Stimulated activated naive CD4-positive, alpha-beta T cell treated with Interleukin-2 at 50 U/mL for 16 hours (primary cell): ENCODE measurements at places on chromosomes 7 and 10.
A peak's percentile ranks its signal among the peaks of the same experiment; 100 is the strongest.

GRCh38 chr10:30538086-30538485, 91.5 kb downstream of the LYZL2 start:
- no peak for DNase-seq

DNA sequence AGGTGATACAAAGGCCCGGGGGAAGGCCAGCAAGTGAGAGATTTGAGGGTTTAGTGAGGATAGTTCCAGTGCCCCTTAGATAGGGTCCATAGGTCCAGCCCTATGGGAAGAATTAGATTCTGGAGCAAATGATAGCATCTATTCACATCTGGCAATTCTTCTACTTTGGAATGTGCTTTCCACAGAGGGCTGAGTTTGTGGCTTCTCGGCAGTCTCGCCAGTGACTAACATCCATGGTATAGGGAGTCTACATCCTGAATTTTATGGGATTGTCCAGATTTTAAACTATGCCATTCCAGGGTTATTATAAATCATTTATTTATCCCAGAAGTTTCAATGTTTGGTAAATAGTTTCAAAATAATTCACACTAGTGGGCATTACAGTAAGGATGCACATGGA, 207.3 kb upstream of the ADO start:
- DNase-seq, result no peak

DNA sequence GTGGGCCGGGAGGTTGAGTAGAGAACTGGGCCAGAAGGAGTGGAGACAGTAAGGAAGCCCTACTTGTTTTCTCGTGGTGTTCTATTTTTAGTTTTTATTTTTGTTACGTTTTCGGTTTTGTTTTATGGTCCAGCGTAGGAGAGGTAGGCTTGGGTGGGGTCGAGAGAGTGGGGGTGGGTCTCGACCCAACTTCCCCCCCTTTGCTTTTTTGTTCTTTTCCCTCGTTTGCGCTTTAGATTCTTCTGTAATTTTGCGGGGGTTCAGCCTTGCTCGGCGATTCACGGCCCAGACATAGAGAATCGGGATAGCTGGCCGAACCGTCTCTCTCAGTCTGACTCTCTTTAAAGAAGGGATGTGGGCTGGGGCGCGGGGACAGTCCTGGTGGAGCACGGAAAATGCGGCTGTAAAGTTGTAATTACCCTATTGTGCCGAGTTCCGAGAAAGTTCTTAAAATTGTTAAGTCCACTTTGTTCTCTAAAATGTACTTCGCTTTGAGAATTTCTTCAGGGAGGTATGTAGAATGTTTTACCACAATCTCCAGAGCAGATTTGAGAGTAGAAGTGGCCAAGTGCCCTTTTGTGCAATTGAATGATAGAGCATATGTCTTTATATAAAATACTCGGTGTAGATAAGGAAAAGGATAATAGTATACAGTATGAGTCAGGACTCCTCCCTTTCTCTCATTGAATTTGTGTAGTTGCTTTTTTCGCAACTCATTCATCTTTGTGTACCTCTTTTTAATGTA, 816 bp downstream of the DMTF1 start:
- DNase-seq, result peak; percentile 31

DNA sequence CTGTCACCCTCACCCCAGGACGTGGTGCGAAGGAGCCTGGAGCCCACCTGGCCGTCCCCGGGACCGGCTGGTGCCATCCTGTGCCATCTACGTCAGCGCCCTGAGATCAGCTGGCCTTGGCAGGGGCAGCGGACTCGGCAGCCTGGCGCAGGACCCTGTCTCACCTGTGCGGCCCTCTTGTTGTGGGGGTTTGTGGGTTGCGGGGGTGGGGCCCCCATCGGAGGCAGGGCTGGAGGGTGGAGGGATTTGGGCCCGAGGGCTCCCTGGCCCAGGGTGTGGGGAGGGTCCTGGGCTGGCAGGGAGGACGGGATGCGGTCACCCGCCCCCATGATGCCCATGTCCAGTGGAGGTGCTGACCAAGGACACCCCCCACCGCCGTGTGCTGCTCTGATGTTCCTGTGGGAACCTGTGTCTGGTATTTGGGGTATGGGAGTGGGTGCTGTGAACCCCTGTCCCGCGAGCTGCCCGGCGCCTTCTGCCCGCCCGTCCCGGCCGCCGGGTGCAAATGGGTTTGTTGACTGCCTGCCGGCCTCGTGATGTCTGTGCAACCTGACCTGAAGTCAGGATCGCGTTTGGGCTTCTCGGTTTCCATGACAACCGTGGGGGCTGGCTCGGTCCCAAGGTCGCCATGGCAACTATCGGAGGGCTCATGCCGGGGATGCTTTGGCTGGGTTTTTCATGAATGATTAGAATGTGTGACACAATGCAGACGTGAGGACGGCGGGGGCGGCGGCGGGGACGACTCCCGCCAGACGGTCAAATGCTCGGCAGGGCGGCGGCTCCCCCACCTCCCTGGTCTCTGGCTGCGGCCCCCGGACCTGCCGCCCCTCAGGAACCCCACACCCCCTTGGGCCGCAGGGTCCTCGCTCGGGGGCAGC, 7.3 kb downstream of the MAFK start:
- no peak for DNase-seq

DNA sequence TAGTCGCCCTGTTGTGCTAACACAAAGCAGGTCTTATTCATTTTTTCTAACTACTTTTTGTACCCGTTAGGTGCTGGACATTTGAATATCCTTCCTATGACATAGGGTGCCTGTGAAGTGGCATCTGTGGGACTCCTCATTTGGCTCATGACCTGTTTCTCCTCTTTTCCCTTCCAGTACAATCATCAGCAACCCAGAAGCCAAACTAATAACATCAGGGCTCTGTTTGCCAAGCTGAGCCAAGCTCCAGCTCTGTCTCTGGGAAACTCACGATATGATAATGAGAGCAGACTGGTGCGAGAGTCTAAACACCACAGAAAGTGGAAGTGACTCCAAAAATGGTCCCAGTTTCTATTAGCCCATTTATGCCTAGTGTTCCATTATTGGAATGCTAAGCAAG, 92.0 kb downstream of the SVIL start:
- no peak for DNase-seq

GRCh38 chr7:70189776-70190175, 591.5 kb downstream of the AUTS2 start:
- no peak for DNase-seq

DNA sequence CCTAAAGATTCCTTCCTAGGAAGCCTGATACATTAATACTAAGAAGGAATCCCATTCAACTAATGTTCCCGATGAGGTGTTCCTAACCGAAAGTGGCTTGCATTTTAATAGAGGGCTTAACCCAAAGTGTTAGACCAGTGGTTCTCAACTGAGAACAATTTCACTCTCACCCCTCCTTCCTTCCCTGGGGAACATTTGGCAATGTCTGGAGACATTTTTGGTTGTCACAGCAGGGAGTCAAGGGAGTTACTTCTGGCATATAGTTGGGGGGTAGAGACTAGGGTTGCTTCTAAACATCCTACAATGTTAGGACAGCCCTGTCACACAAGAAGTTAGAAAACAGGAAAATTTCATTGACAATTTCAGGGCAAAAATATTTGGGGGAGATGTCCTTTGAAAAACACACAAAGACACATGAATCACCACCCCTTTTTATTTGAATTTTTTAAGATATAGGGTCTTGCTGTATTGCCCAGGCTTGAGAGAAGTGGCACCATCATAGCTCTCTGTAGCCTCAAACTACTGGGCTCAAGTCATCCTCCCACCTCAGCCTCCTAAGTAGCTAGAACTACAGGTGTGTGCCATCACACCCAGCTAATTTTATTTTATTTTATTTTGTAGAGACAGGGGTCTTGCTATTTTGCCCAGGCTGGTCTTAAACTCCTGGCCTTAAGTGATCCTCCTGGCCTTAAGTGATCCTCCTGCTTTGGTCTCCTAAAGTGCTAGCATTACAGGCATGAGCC, 50.7 kb downstream of the WNT2 start:
- no peak for DNase-seq

DNA sequence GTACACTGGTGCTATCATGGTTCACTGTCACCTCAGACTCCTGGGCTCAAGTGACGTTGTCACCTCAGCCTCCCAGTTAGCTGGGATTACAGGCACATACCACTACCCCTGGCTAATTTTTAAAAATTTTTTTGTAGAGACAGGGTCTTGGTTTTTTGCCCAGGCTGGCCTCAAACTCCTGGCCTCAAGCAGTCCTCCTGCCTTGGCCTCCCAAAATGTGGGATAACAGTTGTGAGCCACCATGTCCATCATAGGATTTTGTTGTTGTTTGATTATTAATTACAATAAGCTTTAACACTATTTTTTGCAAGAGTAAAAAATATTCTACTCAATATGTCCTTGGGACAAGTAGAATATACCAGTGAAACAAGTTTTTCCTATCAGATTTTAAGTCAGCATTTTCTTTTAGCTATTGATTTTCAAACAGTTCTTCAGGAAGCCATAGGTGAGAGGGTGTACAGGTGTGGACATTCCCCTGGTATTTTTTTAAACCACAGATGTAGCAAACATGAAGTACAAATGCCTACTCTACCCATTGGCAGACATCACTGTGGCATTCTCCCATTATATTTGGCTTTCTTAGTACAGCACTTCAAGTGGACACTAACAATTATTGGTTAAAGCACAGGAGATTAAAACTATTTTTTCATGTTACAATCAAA, 18.7 kb downstream of the KMT2E start:
- DNase-seq, result no peak
